ENCODE measurements at places on chromosomes 13 and 19.
A peak's percentile ranks its signal among the peaks of the same experiment; 100 is the strongest.

GRCh38 chr19:9427941-9428340, 7.4 kb downstream of the ZNF266 start:
- H3K27me3 ChIP-seq, result no peaks in the 10 kb centered on the region
- peaks cover 3% of the 10 kb centered on the region for H3K4me1 ChIP-seq
- H3K27ac ChIP-seq, result no peak overlapping the region
- no peak overlapping the region for H3K4me3 ChIP-seq

- H3K4me3 ChIP-seq, result no peak overlapping the region
- no peaks in the 10 kb centered on the region for H3K4me1 ChIP-seq
- no peaks in the 10 kb centered on the region for H3K27me3 ChIP-seq
Measured at GRCh38 chr13:106527826-106528225, 7.6 kb downstream of the EFNB2 start.

- H3K36me3 ChIP-seq, result peaks cover 48% of the 10 kb centered on the region
- no peak for DNase-seq
- H3K27me3 ChIP-seq, result no peaks in the 10 kb centered on the region
- H3K4me1 ChIP-seq, result peaks cover 24% of the 10 kb centered on the region
Measured at GRCh38 chr19:17860331-17860992, 752 bp downstream of the RPL18A start.

GRCh38 chr19:39407660-39408391, 1.2 kb downstream of the ZFP36 start:
- peaks cover 12% of the 10 kb centered on the region for H3K36me3 ChIP-seq
- peak; percentile 73 for DNase-seq
- peaks cover 63% of the 10 kb centered on the region for H3K4me1 ChIP-seq
- no peaks in the 10 kb centered on the region for H3K27me3 ChIP-seq

- peak overlapping the region; percentile 84 for H3K27ac ChIP-seq
- H3K36me3 ChIP-seq, result no peaks in the 10 kb centered on the region
- peak overlapping the region; percentile 82 for H3K4me3 ChIP-seq
- peaks cover 36% of the 10 kb centered on the region for H3K4me1 ChIP-seq
Measured at GRCh38 chr13:102799426-102800144, 666 bp downstream of the BIVM start.

GRCh38 chr13:108980237-108980636, 350.8 kb downstream of the MYO16 start:
- no peaks in the 10 kb centered on the region for H3K4me1 ChIP-seq
- H3K27me3 ChIP-seq, result peaks cover 24% of the 10 kb centered on the region
- H3K4me3 ChIP-seq, result no peak overlapping the region
- DNase-seq, result no peak
- no peak overlapping the region for H3K27ac ChIP-seq
- no peaks in the 10 kb centered on the region for H3K36me3 ChIP-seq

GRCh38 chr13:74325106-74325505, 190.9 kb upstream of the KLF12 start:
- no peak for DNase-seq
- H3K27me3 ChIP-seq, result no peaks in the 10 kb centered on the region
- H3K36me3 ChIP-seq, result no peaks in the 10 kb centered on the region
- H3K4me3 ChIP-seq, result no peak overlapping the region
- H3K27ac ChIP-seq, result no peak overlapping the region
- no peaks in the 10 kb centered on the region for H3K4me1 ChIP-seq

DNA sequence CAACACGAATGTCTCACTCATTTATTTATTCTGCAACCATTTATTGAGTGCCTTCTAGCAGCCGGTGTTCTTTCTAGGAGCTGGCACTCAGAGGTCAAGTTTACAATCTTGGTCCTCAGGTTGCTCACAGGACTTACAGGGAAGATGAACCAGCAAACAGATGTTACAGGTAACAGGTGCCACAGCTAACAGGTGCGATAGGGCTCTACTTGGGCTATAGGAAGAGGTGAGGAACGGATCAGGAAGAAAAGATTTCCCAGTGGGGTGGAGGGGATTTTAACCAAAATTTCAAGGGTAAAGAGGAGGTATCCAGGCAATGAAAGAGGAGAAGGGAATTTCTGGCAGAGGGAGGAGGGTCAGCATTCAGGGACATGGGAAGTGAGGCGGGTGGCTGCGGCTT, 87.3 kb upstream of the FARP1 start:
- H3K36me3 ChIP-seq, result no peaks in the 10 kb centered on the region
- no peak overlapping the region for H3K27ac ChIP-seq
- no peaks in the 10 kb centered on the region for H3K27me3 ChIP-seq
- H3K4me3 ChIP-seq, result no peak overlapping the region
- no peak for DNase-seq

- H3K27me3 ChIP-seq, result no peaks in the 10 kb centered on the region
- H3K4me1 ChIP-seq, result no peaks in the 10 kb centered on the region
- DNase-seq, result no peak
Measured at GRCh38 chr19:32874605-32875004, 5.0 kb upstream of the SLC7A9 start.

- H3K27ac ChIP-seq, result no peak overlapping the region
- H3K4me3 ChIP-seq, result no peak overlapping the region
- no peak for DNase-seq
- H3K27me3 ChIP-seq, result no peaks in the 10 kb centered on the region
- peaks cover 3% of the 10 kb centered on the region for H3K36me3 ChIP-seq
Measured at GRCh38 chr19:17743874-17744580, 7.2 kb upstream of the FCHO1 start.

GRCh38 chr13:37914781-37915391, 45.3 kb upstream of the TRPC4 start:
- H3K27ac ChIP-seq, result no peak overlapping the region
- no peaks in the 10 kb centered on the region for H3K4me1 ChIP-seq
- DNase-seq, result no peak
- no peaks in the 10 kb centered on the region for H3K36me3 ChIP-seq

GRCh38 chr19:9205501-9206113, 13.8 kb downstream of the OR7D4 start:
- H3K4me3 ChIP-seq, result no peak overlapping the region
- H3K27me3 ChIP-seq, result no peaks in the 10 kb centered on the region
- DNase-seq, result peak; percentile 64
- H3K27ac ChIP-seq, result no peak overlapping the region
- H3K4me1 ChIP-seq, result peaks cover 5% of the 10 kb centered on the region

GRCh38 chr19:47373246-47374240, 24.4 kb downstream of the DHX34 start:
- no peaks in the 10 kb centered on the region for H3K27me3 ChIP-seq
- H3K36me3 ChIP-seq, result peaks cover 94% of the 10 kb centered on the region
- H3K4me1 ChIP-seq, result no peaks in the 10 kb centered on the region
- no peak overlapping the region for H3K4me3 ChIP-seq

DNA sequence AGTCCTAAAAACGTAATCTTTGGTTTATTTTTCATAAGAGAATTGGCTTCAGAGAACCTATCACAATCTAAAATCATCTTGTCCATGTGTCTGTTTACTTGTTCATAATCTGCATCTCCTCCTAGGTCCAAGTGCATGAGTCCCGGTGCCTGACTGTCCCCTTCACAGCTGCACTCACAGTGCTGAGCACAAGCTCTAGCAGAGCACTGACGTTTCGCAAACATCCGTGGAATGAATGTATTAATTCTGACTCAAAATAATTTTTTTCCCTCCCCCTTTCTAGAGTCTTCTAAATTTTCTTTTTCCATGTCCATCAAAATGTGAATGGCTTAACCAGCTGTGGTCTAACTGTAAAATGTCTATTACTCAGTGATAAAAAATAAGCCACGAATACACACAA, 245.5 kb upstream of the TSHZ3 start:
- no peak for DNase-seq
- H3K27me3 ChIP-seq, result peaks cover 4% of the 10 kb centered on the region
- no peaks in the 10 kb centered on the region for H3K4me1 ChIP-seq
- H3K4me3 ChIP-seq, result no peak overlapping the region

Data from DND-41 (cell line).